ENCODE measurements at places on chromosomes 7 and 10. TPM values are rescaled to one million over a fixed set of nuclear protein-coding genes. Genes with fewer than 3 reads are reported as not detected.

The GDF2 gene
- total RNA-seq: not detected

The INMT gene
- total RNA-seq: 0.19 TPM

GRCh38 chr10:90865401-90865800 is 6.4 kb upstream of the RPP30 start:
- DNase-seq: peak; percentile 19
- peaks cover 7% of the 10 kb centered on the region for H3K4me1 ChIP-seq
- H3K4me3 ChIP-seq: no peak overlapping the region
- 0 out of 2 replicates have a peak, but pooled peaks cover 2% of the 10 kb centered on the region for H3K36me3 ChIP-seq
- H3K27me3 ChIP-seq: no peaks in the 10 kb centered on the region

DNA sequence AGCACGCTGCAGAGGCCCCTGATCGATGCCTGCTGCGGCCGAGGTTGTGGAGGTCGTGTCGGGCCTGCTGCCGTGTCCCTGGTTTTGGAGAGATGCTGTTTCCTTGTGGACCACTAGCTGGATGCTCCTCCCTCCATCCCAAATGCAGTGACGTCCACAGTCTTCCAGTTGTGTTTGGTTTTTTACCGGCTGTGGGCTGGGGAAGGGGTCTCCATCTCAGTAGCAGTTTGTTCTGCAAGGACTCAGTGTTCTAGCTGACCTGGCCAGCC is 143.0 kb upstream of the SHH start:
- no peaks in the 10 kb centered on the region for H3K4me1 ChIP-seq
- H3K36me3 ChIP-seq: no peaks in the 10 kb centered on the region
- no peak overlapping the region for H3K27ac ChIP-seq
- no peaks in the 10 kb centered on the region for H3K27me3 ChIP-seq

- H3K4me1 ChIP-seq: no peaks in the 10 kb centered on the region
- H3K27ac ChIP-seq: no peak overlapping the region
- no peak for DNase-seq
- H3K36me3 ChIP-seq: no peaks in the 10 kb centered on the region
- no peaks in the 10 kb centered on the region for H3K27me3 ChIP-seq
Observed at GRCh38 chr10:78804411-78805032, 264.2 kb upstream of the ZMIZ1 start.

- H3K4me1 ChIP-seq: peaks cover 30% of the 10 kb centered on the region
- H3K36me3 ChIP-seq: no peaks in the 10 kb centered on the region
- H3K27ac ChIP-seq: no peak overlapping the region
- H3K4me3 ChIP-seq: no peak overlapping the region
- DNase-seq: peak; percentile 47
Observed at GRCh38 chr7:95469848-95470247, 15.9 kb upstream of the ASB4 start.

DNA sequence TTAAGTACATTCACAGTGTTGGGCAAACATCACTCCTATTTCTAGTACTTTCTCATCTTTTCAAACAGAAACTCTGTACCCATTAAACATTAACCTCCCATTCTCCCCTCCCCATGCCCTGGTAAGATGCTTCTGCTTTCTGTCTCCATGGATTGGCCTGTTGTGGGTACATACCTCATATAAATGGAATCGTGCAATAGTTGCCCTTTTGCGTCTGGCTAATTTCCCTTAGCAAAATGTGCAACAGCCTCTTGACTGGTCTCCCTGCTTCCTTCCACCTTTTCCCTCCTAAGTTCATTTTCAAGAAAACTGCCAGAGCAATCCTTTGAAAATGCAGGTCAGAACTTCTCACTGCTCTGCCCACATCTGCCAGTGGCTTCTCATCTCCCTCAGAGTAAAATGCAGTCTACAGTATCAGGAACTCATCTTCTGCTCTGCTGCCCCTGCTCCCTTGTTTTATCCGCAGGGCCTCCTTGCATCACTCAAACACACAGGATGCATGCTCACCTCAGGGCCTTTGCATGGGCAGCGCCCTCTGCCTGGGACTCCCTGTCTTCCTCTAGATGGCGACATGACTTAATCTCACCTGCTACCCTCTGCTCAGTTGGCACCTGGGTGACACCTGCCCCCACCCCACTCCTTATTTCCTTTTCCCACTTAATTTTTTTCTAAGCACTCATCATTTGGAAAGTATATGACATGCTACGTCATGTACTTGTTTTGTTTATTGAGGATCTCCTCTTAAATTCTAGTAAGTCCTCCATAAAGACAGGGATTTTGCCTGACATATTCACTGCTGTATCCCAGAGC is 44.3 kb upstream of the ECHDC3 start:
- no peak overlapping the region for H3K27ac ChIP-seq
- H3K4me1 ChIP-seq: no peaks in the 10 kb centered on the region
- H3K4me3 ChIP-seq: no peak overlapping the region
- H3K36me3 ChIP-seq: no peaks in the 10 kb centered on the region

- no peaks in the 10 kb centered on the region for H3K4me1 ChIP-seq
- H3K27me3 ChIP-seq: no peaks in the 10 kb centered on the region
- no peaks in the 10 kb centered on the region for H3K36me3 ChIP-seq
- no peak overlapping the region for H3K4me3 ChIP-seq
- H3K27ac ChIP-seq: no peak overlapping the region
Observed at GRCh38 chr10:70714245-70714644, 41.9 kb downstream of the ADAMTS14 start.

DNA sequence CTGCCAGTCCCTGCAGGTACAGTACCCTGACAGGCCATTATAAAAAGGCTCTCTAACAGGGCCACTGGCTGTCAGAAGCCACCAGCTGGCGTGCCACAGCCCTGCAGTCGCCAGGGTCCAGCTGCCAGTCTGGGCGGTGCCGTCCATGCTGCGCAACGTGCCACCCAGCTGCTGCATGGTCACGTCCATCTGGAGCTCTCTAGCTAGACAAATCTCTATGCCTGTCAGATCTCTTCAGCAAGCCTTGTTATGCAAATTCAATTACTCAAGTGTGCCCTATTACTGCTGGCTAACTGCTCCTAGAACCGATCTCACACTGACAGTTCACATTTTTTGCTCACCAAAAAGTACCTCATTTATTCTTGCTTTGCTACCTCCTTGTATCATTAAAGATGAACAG is 75.9 kb downstream of the HIBADH start:
- DNase-seq: no peak
- H3K27me3 ChIP-seq: no peaks in the 10 kb centered on the region
- peaks cover 26% of the 10 kb centered on the region for H3K4me1 ChIP-seq
- H3K27ac ChIP-seq: no peak overlapping the region
- H3K4me3 ChIP-seq: no peak overlapping the region
